ENCODE measurements at places on chromosomes 1 and 21.

GRCh38 chr1:183956559-183957188, 80.9 kb downstream of the COLGALT2 start:
- no peak for DNase-seq

GRCh38 chr1:25106976-25107642, 125.2 kb downstream of the SYF2 start:
- DNase-seq = no peak

DNA sequence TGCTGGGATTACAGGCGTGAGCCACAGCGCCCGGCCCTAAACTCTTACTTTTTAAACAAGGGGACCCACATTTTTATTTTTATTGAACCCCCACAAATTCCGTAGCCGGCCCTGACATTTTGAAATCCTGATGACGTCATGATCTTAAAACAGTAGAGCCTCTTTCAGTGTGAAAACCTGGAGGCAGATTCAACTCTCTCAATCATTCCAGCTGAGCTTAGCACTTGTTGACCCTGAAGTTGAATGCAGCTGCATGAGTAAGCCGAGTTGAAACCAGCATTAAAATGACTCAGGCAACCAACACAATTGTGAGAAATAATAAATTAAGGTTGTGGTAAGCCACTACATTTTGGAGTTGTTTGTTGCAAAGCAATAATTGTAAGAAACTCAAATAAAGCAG, 93.9 kb upstream of the ADGRL4 start:
- DNase-seq = no peak

GRCh38 chr1:61097317-61097716, 15.0 kb downstream of the NFIA start:
- no peak for DNase-seq

GRCh38 chr1:98333406-98333805, 328.1 kb upstream of the SNX7 start:
- DNase-seq = no peak

DNA sequence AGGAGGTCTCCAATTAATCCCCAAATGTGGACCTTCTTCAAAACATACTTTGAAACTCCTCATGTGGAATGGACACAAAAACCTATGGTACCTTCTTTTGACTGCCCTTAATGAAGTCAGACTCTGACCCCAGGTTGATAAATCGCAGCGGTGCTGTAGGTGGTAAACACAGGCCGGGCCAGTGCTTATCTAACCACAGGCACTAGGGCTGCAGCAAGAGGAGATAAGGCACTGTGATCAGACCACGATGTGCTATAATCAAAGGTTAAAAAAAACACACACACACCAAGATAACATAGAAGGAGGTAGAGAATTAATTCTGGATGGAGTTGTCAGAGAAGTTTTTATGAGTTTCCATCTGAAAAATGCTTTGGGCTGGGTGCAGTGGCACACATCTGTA, 52.3 kb upstream of the SIPA1L2 start:
- DNase-seq = no peak

GRCh38 chr1:237270353-237270752, 228.4 kb downstream of the RYR2 start:
- DNase-seq = no peak

DNA sequence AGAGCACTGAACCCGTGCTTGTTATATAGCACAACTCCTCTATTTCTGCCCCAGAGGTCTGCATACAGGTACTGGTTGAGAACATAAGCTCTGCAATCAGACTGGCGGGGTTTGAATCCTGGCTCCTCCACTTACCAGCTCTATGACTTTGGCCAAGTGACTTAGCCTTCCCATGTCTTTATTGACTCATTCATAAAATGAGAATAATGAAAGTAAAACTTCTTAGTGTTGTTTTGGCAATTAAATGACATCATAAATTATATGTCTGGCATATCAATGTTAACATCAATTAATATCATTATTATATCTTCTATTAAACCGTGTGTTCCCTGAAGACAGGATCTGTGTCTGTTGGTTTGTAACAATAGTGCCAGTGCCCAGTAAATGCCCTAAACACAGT, 4.3 kb downstream of the INKA2 start:
- no peak for DNase-seq

- DNase-seq = no peak
Measured at GRCh38 chr1:191886977-191887376, 271.3 kb upstream of the RGS18 start.

- DNase-seq = no peak
Measured at GRCh38 chr1:93715529-93716126, 34.0 kb upstream of the BCAR3 start.

GRCh38 chr1:178946416-178946815, 75.5 kb upstream of the ANGPTL1 start:
- no peak for DNase-seq

DNA sequence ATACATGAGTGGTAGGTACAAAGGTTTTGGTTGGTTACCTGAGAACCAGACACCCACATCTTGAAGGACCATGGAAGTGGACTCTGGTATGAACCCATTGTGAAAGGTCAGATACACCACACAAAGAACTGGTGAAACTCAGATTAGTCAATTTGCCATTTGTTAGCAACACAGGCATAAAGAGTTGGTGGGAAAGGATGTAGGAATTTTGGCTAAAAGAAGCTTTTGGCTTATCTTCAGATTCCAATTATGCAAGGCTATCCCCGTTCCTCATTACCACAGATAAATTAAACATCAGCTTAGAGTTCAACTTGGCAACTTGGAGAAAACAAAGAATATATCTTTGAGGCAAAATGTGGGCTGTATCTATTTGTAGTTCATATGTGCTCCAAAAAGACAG, 87.0 kb upstream of the IRF2BP2 start:
- DNase-seq = no peak

- DNase-seq = no peak
Measured at GRCh38 chr1:168057355-168057754, 79.4 kb downstream of the GPR161 start.

DNA sequence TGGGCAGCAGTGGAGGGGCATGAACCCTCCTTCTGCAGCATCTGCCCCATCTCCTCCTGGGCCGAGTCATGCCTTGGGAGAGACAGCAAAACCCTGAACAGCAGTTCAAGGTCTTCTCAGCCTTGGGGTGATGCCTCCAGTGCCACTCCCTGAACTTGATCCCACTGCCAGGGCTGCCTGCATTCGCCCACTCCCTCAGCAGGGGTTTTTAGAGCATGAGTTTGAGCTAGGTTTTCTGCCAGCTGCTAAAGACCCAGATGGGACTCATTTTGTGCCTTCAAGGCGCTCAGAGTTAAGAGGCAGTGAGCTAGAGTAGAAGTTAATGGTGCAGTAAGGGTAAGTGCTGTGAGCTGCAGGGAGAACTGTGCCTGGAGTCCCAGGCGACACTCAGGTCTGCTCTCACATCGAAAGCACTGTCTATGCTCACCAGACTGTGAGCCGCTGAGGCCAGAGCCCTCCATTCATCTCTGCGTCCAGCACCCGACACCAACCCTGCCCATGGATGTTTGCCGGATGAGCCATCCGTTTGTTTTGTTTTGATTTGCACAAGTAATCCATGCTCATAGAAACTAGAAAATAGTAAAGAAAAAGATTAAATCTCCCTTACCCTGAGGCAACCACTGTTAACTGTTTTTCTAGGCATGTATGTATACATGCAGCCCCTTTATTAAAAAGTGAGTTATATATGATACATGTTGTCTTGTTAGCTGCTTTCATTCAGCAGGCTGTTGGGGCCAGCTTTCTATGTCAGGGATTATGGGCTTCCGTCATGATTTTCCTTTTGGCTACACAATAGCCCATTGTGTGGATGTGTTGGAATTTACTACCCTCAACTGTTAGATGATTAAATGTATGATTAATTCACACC, 67.8 kb downstream of the VPS26C start:
- no peak for DNase-seq

DNA sequence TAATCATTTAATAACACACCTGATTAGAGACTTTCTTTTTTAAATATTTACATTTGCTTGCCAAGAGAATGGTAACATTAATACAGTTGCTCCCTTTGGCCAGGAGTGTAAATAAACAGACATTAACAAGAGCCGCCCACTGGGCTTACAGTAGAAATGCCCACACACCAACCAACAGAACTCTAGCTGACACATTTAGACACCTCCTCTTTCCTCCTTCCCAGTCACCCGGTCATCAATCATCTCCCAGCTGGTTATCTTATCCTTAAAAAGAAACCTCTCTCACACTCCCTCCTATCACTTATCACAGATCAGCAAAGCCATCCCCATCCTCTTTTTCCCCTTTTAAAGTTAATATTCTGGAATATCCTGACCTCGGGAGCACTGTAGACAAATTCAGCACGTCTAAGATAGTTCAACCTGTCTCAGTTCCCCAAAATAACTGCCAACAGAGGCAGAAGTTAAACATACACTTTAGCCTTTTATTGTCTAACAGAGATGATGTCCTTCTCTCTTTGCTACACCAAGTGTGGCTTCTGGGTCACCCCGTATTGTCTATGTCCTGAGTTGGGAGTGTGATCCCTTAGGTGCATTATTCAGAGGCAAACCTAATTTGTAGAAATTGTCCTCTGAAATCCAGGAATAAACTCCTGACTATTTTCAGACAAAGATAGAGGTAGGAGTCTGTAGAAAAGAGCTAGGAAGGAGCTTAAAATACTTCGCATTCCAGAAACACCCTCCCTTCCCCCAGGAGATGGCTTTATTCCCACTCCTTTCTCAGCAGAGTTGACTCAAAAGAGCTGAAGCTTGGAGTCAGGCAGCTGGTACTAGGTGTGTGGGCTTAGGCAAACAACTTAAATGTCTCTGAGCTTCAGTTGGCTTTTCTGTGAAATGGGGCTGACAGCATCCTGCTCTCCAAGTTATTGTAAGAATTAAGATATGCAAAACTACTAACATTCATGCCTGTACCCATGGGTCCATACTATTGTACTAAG, 8.8 kb downstream of the MYCL start:
- no peak for DNase-seq

DNA sequence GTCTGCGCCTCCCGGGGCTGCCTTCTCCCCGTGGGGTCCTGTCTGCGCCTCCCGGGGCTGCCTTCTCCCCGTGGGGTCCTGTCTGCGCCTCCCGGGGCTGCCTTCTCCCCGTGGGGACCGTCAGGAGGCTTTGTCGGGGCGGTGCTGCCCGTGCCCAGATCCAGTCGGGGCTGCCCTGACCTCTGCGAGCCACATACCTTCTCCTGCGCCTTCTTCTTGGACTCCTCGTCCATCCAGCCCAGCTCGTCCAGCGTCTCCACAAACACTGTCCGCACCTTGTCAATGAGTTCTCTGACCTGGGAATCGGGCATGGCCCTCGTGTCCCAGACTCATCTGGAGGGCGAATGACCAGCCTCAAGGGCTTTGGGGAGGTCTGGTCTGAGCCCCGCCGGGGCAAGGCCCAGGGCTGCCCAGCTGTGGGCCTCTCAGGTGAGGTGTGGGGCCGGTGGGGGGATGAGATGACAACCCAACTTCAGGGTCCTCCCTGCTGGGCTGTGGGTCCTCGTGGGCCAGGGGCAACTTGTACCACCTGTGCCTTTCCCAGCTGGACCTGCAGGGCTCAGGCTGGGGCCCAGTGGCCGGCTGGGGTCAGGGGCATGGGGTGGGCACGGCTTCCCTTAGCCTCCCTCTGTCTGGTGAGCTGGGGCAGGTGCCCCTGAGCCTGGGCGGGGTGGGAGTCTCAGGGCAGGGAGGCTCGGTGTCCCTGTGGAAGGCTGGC, 9.4 kb downstream of the PRXL2B start:
- no peak for DNase-seq

GRCh38 chr1:221093903-221094791, 214.9 kb downstream of the HLX start:
- DNase-seq = no peak

DNA sequence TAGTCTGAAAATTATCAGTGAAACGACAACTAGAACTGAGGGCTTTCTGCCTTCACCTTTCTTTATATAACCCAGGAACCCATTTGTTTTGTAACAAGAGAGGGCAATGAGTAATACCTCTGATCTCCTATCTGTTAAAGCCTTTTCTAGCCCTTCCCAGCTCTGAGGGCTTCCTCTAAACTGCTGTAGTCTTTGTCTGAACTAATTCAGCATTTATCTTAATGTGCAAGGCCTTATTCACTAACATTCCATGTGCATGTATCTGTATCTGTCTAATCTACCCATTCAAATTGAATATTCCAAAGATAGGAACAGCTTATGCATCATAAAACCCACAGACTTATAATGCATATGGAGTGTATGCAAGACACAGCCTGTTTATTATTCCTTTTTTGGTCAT, 167.1 kb downstream of the LYPLAL1 start:
- DNase-seq = no peak

GRCh38 chr1:180360333-180361075, 130.4 kb downstream of the LHX4 start:
- DNase-seq = no peak

DNA sequence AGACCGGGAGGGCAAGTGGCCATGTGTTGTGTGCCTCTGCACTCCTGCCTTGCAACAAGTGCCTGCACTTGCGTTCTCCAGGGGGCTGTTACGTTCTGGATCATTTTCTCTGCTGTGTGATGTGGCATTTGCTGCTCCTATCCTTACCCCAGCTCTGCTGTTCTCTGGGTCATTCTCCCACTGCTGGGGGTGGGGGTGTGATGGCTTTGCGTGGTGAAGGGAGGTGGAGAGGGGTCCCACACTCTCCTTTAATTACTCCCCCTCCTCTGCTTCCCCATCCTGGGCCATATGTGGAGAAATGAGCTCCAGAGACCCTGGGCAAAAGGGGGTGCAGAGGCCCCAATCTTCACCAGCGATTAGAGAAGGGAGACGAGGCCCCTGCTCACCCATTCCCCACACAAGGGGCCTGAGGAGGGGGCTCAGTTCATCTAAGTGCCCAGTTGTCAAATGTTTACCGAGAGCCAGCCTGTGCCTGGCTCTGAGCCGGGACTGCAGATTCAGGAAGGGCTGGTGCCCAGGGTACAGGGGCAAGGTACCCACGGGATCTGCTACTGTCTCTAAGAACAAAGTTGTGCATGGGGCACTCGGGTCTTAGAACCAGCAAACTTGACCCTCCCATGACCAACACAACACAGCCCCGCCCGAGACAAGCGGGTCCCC, 355.4 kb downstream of the PTPRU start:
- DNase-seq = no peak

- DNase-seq = no peak
Measured at GRCh38 chr1:151143986-151144385, 2.4 kb downstream of the SEMA6C start.

DNA sequence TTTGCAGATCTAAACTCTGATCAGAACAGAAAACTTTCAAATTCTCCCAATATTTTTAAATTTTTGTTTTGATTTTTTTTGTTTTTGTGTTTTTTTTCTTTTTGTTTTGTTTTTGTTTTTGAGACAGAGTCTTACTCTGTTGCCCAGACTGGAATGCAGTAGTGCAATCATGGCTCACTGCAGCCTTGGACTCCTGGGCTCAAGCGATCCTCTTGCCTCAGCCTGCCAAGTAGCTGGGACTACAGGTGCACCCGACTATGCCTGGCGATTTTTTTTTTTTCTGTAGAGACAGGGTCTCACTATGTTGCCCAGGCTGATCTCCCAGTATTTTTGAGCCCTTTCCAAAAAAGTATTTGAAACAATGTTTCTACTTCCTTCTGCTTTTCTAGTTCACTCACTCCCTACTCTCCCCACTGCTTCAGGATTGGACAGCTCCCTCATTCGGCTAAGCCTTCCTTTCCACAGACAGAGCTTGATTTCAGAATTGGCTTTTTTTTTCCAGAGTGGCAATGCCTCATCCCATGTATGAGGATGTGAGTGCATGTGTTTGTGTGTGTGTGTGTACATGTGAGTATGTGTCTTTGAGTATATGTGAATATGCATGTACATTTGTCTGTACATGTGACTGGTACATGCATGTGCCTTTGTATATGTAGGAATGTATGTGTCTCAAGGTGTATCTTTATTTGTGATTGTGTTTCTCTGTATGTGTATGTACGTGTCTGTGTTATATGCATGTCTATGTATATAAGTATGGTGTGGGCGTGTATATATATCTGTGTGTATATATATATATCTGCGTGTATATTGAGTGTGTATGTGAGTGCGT, 11.9 kb downstream of the LHX4 start:
- DNase-seq = no peak

- DNase-seq = no peak
Measured at GRCh38 chr1:11764115-11764514, 2.1 kb downstream of the C1orf167 start.

All from NCI-H1930 (cell line).